ENCODE measurements at places on chromosomes 5 and 9.

DNA sequence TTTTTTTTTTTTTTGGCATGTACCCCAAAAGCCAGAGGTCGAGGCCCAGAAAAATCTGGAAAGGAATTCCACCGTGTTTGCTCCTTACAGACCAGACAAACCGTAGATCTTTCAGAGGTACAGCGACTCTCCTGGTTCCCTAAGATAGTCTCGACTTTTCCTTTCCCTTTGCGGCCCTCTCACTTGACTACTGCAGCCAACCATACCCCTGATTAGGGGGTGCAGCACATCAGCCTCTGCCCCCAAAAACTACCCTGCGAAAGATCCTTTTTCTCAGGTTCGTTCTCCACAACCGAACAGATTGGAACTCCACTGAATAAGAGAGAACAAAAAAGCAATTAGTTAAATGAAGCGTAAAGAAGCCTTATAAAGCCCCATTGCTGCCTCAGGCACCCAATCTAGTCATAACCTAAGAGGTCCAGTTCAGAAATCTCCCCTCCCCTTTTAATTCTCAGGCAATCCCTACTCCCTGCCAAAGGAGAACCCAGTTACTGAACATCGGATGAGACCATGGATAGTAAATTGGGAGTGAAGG lies 379 bp upstream of the TICAM2 start:
- peak; percentile 1 for ATAC-seq

DNA sequence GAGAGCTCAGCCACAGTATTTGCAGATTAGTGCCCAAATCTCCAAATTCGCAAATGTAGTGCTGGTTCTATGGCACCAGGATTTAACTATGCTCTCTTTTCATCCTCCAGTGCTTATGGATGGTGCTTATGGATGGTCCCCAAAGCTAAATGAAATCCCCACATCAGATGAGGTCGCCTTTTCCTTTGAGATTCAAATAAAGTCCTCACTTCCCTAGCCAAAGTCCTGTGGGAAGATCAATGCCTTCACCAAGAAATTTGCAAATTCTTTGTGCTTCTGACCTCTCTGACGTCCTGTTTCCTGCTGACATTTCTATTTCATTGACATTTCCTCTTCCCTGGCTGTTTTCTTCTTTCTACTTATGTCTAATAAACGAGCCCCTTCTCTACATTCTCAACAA lies 1077.0 kb upstream of the C9orf72 start:
- no peak for ATAC-seq

DNA sequence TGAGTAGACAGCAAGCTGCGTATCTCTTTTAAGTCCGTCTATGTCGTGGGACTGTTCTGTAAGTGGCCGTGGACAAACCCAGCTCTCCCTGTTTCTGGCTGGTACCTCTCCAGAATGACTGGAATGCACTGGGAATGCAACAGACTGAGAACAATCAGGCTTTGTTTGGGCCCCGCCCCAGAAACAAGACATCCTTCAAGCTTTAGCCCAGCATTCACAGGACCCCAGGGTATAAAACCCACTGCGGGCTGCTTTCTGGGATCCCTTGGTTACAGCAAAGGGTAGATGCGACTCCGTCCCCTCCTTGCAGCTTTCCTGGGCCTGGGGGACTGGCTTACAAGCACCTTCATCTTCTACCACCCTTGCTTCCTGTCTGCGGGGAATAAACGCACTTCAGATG lies 45.6 kb upstream of the SPTLC1 start:
- ATAC-seq, result no peak

DNA sequence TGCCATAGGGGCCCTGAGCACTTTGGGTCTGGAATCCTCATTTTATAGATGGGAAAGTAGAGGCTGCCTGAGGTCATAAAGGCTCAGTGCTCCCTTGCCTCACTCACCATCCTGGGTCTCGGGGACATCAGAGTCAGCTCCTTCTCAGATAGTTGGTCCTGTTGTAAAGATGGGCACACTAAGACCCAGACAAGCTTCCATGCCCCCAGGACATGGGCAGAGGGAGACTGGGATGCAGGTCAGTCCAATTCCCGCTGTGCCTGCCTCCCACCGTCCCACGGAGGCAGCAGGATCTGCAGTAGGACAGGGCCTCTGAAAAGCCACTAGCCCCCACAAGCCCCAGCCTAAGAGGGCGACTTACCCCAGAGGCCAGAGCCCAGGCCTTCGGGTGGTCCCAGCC lies 19.0 kb upstream of the SUSD3 start:
- no peak for ATAC-seq

- no peak for ATAC-seq
These were observed 602.6 kb upstream of the DMAC1 start for GRCh38 chr9:8401961-8402705.

- no peak for ATAC-seq
These were observed 19.5 kb upstream of the RPL26L1 start for GRCh38 chr5:172939611-172940267.

GRCh38 chr9:131062969-131063368 lies 33.4 kb upstream of the AIF1L start:
- ATAC-seq, result no peak

DNA sequence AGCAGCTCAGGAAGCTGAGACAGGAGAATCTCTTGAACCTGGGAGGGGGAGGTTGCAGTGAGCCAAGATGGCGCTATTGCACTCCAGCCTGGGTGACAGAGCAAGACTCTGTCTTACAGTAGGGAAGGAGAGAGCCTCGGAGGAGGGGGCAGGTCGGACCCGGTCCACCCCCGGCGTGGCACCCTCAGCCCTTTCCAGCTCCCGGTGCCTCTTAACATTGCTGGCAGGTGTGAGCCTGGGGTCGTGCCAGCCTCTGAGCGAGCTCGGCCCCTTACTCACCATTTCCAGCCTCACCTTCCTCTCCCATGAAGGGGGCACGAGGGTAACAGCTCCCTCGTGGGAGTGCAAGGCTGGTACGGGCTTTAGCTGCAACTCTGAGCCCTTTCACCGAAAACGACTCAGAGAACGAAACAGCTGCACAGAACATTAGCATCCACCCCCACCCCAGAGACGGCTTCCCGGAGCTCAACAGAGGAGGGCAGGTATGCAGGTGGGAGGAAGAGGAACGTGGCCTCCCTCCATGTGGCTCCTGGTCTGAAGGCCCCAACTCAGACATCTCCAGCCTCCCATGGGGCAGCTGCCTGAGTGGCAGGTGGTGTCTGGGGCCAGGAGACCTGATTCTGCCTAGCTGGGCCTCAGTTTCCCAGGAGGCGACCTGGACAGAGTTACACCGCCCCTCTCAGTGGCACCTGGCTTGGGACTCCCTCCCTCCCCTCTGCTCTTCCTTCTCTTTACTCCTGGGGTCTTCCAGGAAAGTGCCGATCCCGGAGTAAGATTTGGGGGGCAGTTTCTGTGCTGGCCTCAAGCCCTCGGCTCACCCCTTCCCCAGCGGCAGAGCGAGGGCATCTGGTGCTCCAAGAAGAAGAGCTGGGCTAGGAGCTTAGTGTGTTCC lies 28.5 kb upstream of the ABO start:
- ATAC-seq, result no peak

DNA sequence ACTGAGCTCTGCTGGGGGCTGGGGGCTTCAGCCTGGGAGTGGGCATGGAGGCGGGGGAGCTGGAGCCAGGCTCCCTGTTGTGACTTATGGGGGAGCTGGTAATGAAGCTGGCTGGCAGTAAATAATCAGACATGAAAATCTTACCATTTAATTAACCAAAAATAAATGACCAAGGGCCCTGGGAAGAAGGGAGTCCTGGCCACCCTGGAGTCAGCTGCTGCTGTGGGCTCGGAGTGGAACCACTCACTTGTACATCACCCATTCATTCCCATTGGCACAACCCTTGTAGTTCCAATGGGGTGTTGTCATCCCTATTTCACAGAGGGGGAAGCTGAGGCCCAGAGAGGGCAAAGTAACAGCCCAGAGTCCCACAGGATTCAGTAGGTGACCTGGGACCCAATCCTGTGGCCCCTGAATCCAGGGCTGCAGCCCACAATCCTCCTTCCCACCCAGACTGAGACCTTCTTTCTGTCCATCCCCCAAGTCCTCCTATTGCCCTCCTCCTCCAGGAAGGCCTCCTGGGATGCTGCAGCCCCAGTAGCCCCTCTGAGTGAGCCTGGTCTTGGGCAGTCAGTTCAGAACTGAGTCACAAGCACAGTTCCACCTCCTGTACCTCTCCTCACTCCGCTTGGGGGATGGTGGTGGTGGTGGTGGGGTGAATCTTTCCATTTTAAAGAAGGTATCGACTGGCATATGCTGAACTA lies 259.4 kb upstream of the MVB12B start:
- ATAC-seq, result no peak

GRCh38 chr5:89582768-89583339 lies 699.9 kb upstream of the MEF2C start:
- ATAC-seq, result no peak

- no peak for ATAC-seq
These were observed 85.3 kb downstream of the PAPPA start for GRCh38 chr9:116238776-116239340.

DNA sequence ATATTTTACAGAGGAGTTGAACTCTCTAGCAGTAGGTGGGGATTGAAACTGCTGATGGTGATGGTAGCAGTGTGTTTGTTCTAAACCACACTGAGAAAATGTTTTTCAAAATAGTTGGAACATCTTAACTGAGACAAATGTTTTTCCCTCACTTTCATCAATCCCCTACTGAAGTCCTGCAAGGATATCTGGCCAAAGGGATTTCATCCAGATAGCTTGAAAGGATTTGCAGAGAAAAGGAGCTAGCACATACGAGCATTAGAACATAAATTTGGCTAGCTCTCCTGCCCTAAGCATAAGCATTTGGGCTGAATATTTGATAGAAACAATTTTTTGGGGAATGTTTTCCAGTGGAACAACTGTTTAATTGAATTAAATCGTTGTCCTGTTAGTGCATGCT lies 153.9 kb downstream of the CDH9 start:
- no peak for ATAC-seq

Data from stimulated activated memory B cell treated with anti-CD40 and anti-IgM and Interleukin-4, amounts not matched to agents 10 μg/mL and 1 μg/mL and 100 μg/mL, for 72 hours (primary cell).